ENCODE measurements at places on chromosomes 1 and 21.

- DNase-seq: no peak
Observed at GRCh38 chr1:246837418-246838117, 94.2 kb downstream of the AHCTF1 start.

GRCh38 chr1:14611792-14612191 is 13.3 kb downstream of the KAZN start:
- no peak for DNase-seq

DNA sequence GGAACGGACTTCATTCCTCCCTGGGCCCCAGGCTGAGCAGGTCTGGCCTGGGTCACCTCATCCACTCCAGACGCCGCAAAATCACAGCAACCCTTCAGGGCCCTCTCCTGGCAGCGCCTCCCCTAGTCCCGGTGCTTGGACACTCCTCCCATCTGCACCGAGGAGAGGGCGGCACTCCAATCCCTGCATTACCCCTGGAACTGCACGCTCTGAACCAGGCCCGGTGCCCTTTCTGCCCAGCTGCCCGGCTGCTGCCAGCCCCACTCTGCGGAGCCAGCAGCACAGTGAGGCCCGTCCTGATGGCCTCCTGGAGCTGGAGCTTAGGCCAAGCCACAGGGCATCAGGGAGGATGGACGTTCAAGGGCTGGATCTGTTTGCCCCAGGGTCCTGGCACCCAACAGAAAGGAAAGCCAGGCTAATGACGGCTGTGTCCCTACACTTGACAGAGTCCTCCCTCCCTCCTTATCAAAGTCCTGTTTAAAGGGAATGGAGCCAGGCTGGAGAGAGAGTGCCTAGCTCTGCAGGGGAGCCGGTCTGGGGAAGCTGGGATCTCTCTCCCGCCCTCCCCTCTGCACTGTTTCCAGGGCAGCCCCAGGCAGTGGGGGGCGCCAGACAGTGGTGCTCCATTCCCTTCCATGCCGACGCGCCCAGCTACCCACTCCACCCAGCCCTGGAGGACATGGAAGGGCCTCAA is 12.7 kb downstream of the COL6A2 start:
- DNase-seq: no peak

DNA sequence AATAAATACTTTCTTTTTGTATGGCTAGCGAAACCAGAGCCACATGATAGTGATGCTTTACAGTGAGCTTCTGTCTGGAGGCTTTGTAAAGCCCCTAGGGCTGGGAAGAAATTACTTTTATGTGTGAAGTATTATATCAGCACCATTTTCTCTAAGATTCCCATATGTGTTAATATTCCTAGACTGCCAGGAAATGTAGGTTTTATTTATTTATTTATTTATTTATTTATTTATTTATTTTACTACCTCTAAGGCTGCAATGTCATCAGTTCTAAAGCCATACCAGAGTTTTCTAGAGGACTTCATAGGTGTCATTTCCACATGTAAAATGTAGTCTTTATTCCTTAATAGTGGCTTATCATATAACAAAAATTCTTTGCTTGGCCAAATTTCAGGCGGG is 4.4 kb upstream of the CHI3L1 start:
- DNase-seq: no peak

GRCh38 chr1:84352298-84353106 is 45.8 kb upstream of the DNASE2B start:
- no peak for DNase-seq

DNA sequence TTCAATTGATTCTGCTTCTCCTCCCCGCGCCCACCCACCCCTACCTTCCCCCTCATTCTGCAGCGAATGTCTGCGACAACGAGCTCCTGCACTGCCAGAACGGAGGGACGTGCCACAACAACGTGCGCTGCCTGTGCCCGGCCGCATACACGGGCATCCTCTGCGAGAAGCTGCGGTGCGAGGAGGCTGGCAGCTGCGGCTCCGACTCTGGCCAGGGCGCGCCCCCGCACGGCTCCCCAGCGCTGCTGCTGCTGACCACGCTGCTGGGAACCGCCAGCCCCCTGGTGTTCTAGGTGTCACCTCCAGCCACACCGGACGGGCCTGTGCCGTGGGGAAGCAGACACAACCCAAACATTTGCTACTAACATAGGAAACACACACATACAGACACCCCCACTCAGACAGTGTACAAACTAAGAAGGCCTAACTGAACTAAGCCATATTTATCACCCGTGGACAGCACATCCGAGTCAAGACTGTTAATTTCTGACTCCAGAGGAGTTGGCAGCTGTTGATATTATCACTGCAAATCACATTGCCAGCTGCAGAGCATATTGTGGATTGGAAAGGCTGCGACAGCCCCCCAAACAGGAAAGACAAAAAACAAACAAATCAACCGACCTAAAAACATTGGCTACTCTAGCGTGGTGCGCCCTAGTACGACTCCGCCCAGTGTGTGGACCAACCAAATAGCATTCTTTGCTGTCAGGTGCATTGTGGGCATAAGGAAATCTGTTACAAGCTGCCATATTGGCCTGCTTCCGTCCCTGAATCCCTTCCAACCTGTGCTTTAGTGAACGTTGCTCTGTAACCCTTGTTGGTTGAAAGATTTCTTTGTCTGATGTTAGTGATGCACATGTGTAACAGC is 339.9 kb downstream of the NTNG1 start:
- peak; percentile 71 for DNase-seq

DNA sequence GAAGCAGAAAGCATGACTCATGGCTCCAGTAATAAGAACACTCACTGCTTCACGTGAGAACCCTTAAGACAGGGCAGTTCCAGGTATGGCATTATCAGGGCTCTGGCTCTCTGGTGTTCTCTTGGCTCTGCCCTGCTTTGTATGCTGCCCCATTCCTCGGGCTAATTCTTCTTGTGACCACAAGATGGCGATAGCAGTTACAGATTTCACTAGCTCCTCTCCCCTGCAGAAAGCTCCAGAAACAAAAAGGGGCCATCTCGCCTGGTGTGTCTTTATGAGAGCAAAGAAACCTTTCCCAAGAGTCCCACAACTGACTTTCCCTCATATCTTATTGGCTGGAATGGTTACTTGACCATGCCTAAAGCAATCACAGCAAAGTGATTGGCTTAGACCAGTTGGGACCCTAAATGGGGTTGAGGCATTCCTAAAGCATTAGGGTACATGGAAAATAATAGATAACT is 60.1 kb downstream of the F3 start:
- peak; percentile 41 for DNase-seq

DNA sequence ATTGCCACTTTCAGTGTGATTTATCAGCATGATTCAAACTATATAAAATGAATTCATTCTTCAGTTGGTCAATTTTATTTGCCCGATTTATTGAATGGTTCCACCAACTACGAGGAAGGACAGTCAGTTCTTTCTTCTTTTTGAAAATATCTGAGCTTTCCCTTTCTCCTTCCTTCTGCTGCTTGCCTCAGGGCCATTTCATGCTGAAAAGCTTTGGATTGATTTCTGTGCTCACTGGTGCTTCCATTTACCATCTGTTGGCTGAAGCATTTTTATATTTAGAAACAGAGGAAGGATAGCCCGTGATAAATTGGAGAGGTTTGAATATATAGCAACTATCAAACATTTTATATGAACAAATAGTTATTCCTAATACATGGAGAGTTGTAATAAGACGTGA is 68.9 kb upstream of the ADAMTS5 start:
- DNase-seq: peak; percentile 37

All from dorsolateral prefrontal cortex (tissue), 122 donors.